OCI-LY7 (cell line): ENCODE measurements at places on chromosomes 6 and 20. TPM values are rescaled to one million over a fixed set of nuclear protein-coding genes. Genes with fewer than 3 reads are reported as not detected.

The ARID1B gene
- 164 and 170 TPM in 2 replicates for total RNA-seq

DNA sequence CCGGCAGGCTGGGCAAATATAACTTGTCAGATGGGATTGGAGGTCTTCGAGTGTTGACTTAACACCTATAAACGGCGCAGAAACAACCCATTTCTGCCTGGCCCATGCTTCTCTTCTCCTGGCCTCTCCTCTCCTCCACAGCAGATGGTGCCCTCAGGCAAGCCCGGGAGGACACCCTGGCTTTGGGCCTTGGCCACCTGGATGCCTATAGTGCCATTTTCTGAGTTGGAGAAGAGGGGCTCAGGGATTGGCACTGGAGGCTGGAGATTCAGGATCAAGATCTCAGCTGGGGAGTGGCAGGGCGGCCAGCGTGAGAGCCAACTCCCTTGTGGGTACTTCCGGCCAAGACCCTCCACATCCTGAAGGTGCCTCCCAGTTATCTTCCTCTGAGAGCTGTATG, 211.9 kb upstream of the PMEPA1 start:
- no peak for DNase-seq

- no peak for DNase-seq
These were observed 95.6 kb downstream of the TOX2 start for GRCh38 chr20:44010162-44010704.

- DNase-seq: no peak
These were observed 13.3 kb upstream of the MYT1 start for GRCh38 chr20:64150756-64151632.

DNA sequence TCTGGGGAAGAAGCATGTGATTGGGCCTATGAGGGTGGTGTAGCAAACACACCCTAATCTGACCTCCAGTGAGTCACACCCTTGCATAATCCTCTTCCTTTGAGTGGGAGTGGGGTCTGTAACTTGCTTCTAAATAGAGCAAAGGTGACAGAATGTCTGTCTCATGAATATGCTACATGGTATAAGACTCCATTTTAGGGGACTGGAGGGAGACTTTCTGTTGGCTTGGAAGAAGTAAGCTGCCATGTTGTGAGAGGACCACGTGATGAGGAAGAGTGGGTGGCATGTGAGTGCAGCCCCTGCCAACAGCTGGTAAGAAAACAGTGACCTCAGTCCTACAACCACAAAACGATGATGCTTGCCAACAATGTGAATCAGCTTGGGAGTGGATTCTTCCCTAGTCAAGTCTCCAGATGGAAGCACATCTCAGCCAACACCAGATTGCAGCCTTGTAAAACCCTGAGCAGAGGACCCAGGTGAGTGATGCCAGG, 3.7 kb downstream of the AK9 start:
- DNase-seq: no peak

GRCh38 chr20:44354979-44355497, 461 bp upstream of the HNF4A start:
- no peak for DNase-seq

DNA sequence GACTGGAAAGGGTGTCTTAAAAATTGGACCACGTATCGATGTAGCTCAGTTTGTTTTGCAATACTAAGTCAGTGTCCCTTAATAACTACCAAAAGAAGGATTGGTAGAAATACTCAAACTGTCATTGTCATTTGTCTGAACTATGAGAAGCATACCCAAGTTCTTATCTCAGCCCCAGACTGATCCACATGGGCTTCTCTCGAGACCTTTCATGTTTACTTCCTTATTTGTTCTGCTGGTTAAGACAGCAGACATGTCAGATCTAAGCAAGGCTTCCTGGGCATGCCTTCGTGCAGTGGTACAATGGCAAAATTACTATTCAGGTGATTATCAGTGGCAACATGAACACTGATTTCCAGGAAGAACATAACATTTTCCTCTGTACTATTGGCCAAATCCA, 211.1 kb upstream of the PHACTR1 start:
- no peak for DNase-seq

DNA sequence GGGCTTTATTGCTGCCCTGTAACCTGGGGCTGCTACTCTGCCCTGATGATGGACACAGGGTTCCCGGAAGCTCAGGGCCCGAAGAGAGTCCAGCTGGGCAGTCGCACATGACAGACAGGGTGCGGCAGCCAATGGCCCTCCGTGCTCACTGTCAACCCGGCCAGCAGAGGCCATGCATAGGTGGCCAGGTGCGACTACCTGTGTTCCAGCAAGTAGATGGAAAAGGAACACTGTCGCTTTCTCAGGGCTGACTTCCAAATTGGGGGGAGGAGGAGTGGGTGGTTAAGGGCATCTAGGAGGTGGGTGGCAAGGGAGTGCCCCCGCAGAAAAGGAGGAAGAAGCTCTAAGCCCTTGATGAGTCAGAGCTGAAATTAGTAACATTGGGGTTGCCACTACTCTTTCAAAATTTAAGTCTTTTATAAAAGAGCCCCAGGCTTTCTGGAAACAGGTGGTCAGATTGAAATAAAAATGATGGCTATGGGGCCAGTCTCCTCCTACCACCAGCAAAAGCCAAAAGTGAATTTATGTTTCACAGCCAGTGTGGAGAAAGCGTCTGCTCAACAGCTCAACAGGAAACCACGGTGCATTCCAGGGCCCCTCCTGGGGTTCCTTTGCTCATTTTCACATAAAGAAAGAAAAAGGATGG, 2.3 kb upstream of the RAMACL start:
- peak; percentile 42 for DNase-seq

DNA sequence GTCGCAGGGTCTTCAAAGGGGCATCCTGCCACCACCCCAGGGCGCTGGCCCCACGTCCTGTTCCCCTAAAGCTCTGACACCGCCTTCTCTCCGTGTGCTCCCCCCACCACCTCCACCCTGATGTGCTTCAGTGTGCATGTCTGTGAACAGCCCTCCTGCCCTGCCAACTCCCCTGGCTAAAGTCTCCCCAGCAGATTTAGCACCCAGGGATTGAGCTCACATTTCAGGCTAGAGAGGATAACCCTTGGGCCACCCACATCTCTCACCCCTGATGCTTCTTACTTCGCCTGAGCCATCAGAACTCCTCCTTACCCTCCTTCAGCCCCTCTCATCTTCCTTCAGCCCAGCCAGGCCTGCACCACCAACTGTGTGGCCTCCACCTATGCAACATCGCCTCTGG, 7.5 kb downstream of the TMEM151B start:
- DNase-seq: no peak
